ENCODE measurements at places on chromosomes 2 and 18. TPM values are rescaled to one million over a fixed set of nuclear protein-coding genes. Genes with fewer than 3 reads are reported as not detected.

Gene AKAIN1
- total RNA-seq: not detected

Gene GREB1L
- 8.6 TPM for total RNA-seq

Gene CD8B2
- total RNA-seq: not detected

Gene POTEI
- total RNA-seq: not detected

DNA sequence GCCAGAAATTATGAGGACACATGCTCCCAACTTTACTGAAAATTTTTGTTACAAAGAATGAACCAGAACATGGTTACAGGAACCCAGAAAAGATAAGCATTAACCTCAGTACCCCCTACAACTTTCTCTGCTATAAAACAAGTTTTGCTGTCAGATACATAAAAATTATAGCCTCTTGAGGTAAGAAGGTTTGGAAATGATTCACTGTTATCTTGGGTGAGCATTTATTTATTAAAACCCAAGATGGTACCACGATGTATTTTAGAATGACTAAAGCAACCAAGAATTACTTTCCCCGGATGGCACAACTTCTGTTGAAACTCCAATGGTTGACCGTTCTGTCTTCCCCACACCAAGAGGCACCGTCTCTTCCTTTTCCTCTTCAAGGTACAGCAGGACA, 72.9 kb downstream of the RBMS1 start:
- no peak for DNase-seq

DNA sequence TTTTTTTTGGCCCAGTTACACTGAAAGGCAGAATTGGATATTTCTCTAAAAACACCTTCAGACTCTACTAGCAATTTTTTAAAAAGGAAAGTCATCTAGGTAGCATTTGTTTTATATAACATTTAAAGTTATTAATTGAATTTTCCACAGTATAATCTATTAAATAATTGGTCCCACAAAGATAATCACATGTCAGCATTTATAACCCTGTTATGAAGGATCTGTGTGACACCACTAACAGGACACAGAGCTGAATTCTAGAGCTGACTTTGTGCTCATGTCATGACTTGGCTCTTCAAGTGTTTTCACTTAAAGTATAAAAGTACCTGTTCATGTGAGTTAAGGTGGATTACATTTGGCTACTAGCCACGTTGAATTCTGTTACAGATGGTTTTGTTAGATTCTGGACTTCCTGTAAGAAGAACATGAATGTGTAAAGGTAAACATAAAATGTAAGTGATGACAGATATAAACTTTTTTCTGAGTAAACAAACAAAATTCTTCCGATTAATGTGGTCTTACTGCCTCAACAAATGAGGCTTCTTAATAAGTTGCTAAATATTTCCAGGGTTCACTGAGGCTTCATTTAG, 69.1 kb upstream of the PROKR1 start:
- no peak for DNase-seq

DNA sequence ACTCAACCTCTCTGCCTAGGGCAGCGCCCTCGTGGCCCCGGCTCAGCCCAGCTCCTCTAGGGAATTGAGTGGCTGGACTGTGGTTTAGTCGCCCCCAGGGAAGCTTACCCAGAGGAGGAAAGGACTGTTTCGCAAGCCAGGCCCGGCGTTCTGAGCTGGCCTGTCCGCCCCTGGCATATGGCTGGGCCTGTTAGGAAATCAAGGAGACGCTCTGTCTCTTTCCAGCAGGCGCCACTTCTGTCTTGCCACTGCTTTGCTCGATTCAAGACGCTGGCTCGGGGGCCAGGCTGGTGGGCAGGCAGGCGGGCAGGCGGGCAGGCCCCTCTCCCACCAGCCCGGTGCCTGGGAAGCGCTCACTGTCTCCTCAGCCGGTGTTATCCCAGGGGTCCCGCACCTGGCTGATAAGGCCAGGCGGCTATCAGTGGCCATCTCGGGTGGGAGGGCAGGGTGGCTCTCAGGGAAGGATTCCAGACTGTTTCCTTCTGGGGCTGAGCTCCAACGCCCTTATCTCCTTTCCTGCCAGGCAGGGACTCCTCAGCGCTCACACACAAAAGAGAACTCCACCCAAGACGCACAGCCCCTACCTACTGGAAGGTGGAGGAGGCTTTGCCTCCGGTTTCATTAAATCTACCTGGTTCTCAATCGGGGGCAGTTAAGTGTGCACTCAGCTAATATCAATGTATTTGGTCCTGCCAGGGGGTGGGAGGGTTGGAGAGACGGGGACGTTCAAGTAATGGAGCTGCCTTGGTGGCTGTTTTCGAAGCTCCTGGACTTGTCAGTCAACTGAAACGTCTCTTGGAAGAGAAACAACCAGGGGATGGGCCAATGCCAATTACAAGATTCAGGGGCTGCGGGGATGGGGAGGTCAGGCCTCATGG, 109.1 kb downstream of the SMAD7 start:
- no peak for DNase-seq

DNA sequence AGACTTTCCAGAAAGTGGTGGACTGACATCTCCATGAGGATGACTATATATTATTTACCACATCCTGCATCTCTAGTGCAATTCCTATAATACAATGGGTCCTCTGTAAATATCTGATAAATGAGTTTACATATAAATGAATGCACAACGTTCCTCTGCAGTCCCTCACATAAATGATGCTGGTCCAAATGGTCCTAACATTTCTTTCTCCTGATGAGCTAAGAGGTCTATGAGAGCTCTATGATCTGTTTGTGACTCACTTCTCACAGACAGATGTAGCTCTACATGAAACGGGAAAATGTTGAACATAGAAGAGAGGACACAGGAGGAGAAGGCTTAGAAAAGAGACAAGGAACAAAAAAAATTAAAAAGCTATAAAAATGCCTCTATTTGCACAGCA, 201.2 kb upstream of the PIK3C3 start:
- no peak for DNase-seq

GRCh38 chr2:179981085-179981484, 26.0 kb downstream of the CWC22 start:
- no peak for DNase-seq

GRCh38 chr2:88398180-88398579, 54.3 kb downstream of the FOXI3 start:
- DNase-seq: no peak

GRCh38 chr2:44362207-44363015, 664 bp downstream of the CAMKMT start:
- no peak for DNase-seq

- DNase-seq: no peak
Observed at GRCh38 chr2:19682493-19682892, 219.3 kb downstream of the TTC32 start.

GRCh38 chr2:15693926-15694588, 102.4 kb downstream of the DDX1 start:
- DNase-seq: no peak

DNA sequence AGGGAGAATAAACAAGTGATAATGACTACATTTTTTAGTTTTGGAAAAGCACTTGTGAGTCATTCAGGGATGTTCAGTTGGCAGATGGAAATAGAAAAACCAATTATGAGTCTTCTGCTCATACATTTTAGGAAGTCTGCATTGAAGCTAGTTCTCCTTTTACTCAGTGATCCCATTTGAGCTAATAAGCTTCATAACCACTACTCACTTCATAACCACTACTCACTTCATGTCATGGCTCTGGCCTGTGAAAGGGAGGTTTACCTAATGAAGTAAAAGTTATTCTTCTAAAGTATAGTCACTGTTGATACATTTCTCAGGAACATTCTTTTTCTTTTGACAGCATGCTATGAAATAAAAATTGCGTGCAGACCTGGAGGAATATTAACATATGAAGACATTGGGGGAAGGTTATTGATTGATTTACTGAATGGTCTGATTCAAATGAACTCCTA, 948.7 kb downstream of the TSN start:
- no peak for DNase-seq

- DNase-seq: no peak
Observed at GRCh38 chr2:241366678-241367077, 10.6 kb downstream of the FARP2 start.

DNA sequence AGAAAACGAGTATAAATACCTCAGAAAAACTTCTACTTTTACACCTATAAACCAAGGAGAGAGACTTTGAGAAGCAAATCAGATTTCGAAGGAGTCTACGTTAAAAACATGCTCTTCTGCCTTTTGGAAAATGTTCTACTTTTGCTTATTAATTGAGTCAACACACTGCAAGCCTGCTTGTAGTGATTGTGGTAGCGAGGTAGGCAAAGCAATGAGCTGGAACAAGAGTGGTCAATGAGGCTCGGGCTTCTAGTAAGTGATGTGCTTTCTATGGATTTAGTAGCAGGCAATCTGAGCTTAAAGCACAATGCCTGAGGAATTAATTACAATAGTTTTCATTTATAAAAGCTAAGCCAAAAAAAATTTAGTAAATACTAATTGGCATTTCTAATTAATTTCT, 103.4 kb upstream of the TFCP2L1 start:
- DNase-seq: no peak

GRCh38 chr18:55246278-55246677, 287.0 kb upstream of the CCDC68 start:
- no peak for DNase-seq

GRCh38 chr2:171762879-171763573, 75.8 kb downstream of the DYNC1I2 start:
- no peak for DNase-seq

GRCh38 chr2:162070228-162070936, 3.6 kb downstream of the DPP4 start:
- DNase-seq: no peak

DNA sequence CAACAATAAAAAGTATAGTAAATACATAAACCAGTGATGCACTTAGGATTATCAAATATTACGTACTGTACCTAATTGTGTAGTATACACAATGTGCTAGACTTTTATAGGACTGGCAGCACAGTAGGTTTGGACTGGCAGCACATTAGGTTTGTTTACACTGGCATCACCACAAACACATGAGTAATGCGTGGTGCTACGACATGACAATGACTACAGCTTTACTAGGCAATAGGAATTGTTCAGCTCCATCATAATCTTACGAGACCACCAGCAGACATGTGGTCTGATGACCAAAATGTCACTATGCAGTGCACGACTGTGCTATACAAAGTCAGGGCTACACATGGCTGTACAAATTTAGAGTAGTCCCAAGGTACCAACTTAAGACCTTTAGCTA, 2.3 kb downstream of the MBOAT2 start:
- no peak for DNase-seq

- DNase-seq: no peak
Observed at GRCh38 chr2:172597176-172597842, 41.4 kb downstream of the PDK1 start.

GRCh38 chr2:238119756-238120462, 18.6 kb upstream of the KLHL30 start:
- DNase-seq: no peak

DNA sequence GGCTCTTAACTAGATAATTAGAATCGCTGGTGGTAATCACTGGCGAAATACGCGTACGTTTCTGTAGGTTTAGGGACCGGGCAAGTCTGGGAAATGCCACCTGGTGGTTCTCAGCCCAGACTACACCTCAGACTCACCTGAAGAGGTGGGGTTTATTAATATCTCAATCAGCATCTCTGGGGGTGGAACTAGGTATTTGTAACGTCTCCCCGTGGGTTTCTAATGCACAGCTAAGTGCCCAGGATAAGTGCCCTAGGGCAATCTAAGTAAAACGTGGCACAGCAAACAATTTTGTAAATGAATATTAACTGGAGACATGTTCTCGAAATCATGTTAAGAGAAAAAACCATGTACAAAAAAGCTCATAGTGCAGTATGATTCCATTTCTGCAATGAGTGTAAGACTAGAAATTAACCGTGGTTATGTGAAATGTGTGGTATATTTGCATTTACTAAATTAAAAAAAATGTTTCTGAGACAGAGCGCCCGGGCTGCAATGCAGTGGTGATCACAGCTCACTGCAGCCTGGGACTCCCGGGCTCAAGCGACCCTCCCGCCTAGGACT, 760 bp upstream of the CNOT11 start:
- no peak for DNase-seq

DNA sequence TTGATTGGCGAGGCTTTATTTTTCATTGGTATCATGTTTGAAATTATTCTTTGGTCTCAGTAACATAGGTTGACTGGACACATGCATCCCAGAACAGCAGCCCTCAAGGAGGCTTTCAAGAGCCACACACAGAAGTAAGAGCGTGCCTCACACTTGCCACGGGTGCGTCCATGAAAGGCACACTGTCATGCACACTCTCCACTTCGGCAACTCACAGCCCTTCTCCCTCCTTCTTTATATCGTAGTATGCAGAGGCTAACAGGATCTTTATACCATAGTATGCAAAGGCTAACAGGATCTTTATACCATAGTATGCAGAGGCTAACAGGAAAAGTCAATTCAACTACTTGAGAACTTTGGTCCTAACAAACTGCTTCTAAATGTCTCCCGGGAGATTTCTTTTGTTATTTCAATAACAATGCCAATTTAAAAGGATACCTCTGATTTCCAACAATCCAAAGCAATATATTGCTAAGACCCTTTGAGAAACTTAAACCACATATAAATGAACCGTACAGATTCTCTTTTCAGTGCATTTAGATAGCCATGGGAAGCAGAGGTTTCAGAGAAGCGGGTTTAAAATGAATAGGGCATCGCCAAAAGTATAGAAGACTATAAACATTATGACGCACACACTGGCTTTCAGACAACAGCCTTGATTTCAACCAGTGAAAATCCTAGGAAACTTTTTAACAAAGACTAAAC, 26.5 kb upstream of the ZNF516 start:
- DNase-seq: no peak

DNA sequence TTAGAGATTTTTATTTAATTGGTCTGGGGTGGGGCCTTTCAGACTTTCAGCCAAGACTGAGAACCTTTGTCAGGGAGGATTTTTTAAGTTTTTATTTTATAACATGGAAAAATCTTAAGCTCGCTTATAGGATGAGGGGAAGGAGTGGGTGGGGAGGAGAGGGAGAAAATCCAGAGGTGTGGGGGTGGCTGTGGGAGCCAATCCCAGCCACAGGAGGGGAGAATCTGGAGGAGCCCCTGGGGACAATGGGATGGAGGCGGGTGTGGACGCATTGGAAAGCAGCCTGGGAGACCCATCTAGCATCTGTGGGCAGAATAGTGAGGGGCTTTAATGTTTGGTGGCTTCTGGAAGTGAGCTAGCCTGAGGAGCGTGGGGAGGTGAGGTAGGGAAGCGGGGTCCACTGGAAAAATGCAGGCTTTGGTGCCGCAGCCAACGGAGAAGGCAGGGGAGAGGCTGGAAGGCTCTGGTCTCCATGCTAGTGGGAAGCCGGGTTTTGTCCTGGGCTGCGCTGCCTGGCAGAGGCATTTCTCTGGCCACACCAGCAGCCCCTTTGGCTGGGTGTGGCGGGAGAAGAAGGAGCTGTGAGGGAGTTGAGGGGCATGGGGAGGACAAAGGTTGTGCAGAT, 11.5 kb upstream of the INPP5D start:
- peak; percentile 82 for DNase-seq

DNA sequence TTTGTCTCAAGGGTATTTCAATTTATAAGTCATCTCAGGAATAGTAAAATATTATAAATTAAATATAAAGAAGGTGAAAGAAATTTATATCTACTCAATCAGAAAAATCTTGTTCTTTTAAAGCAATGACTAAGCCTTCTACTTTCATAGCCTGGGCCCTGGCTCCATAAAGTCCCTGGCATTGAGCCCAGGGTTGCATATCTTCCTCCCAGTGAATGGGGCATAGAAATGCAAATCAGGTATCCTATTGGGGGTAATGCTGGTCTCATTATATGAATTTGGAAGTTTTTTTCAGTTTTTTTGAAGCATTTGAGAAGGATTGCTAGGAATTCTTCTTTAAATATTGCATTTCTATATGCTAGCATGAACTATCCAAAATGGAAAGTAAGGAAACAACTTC, 73.9 kb upstream of the MC2R start:
- DNase-seq: no peak

- no peak for DNase-seq
Observed at GRCh38 chr2:98634406-98635092, 26.2 kb downstream of the UNC50 start.
